PC-3 (cell line): ENCODE measurements at places on chromosomes 2 and 18. TPM values are rescaled to one million over a fixed set of nuclear protein-coding genes. Genes with fewer than 3 reads are reported as not detected.

Gene ZNF521
- total RNA-seq = 0.04 TPM in 1 of 2 replicates, not detected in the other

- no peak for DNase-seq
These were observed 9.7 kb downstream of the CCDC68 start for GRCh38 chr18:54949588-54949987.

DNA sequence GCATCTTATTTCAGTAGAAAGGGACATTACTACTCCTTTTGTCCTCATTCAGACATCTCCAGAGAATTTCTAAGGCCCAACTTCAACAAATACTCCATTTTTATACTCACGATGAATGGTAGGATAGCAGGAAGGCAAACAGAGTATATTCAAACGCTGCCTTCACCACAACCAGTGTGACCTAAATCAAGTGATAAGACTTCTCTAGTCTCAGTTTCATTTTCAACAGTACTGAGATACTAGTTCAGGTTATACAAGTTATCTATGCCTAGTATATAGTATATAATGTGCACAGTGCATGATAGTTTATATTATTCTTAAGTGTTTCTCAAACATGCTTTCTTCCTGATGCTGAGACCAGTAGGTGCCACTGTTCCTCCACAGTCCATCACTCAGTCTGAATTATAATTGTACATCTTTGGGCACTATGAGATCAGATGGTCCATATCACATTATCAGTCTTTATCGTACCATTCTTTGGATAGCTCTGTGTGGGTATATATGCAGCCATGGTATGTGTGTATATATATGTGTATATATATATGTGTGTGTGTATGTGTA lies 66.3 kb upstream of the RPE start:
- DNase-seq = no peak

- DNase-seq = no peak
These were observed 93.3 kb downstream of the ALPK2 start for GRCh38 chr18:58535340-58536201.

- DNase-seq = no peak
These were observed 94.6 kb downstream of the CD8B2 start for GRCh38 chr2:106581755-106582147.

Gene NGEF
- 71.3 and 80.2 TPM in 2 replicates for total RNA-seq

DNA sequence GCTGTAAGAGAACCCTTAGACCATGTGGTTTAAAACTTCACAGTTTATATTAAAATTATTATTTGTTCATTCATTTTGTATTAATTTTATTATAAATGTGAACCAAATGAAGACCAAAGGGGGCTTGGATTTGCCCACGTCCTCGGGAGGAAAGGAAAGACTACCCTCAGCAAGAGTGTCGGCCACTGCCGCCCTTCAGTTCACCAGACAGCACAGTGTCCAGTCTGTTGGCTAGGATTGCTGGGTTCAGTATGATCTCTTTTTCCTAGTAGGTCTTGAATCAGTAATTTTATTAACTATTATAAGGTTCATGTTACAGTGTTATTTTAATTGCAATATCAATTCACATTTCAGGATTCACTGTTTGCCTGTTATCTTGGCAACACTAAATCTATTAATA lies 78.2 kb upstream of the CHRNA1 start:
- no peak for DNase-seq

Gene SH3BP4
- total RNA-seq = 35.2 and 47.3 TPM in 2 replicates

Gene SNRNP27
- total RNA-seq = 44.1 and 56.3 TPM in 2 replicates

- DNase-seq = peak; percentile 34
These were observed 137.7 kb upstream of the TRIB2 start for GRCh38 chr2:12579018-12579417.

DNA sequence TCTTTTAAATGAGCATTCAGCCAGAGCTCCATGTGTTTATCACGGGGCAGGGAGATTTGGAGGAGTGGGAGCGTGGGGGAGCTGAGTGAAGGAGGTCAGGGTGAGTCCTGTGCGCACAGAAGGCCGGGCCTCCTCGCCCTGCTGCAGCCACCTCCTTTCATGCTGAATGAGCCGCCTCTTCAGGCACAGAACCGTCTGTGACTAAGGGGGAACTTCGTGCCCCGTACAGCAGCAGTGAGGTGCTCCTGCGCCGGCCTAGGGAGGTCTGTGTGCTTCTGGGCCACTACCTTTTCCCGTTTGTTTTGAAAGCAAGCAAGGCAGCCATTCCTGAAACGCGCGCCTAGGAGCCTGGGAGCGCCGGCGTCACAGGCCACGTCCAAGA lies 27.1 kb upstream of the ZNF516 start:
- DNase-seq = no peak

- DNase-seq = peak; percentile 81
These were observed 11.3 kb upstream of the DPP4 start for GRCh38 chr2:162085090-162085891.

GRCh38 chr2:42970151-42970550 lies 177.8 kb upstream of the HAAO start:
- no peak for DNase-seq

Gene TLK1
- total RNA-seq = 10.1 and 17.6 TPM in 2 replicates

- no peak for DNase-seq
These were observed 1700.5 kb upstream of the TMEFF2 start for GRCh38 chr2:193895226-193895625.

GRCh38 chr2:240451791-240452461 lies 16.5 kb downstream of the GPC1 start:
- no peak for DNase-seq

GRCh38 chr2:225318440-225318839 lies 81.1 kb upstream of the NYAP2 start:
- no peak for DNase-seq

Gene CELF4
- 0.40 TPM in 1 of 2 replicates, not detected in the other for total RNA-seq

Gene KATNAL2
- 2.0 and 6.6 TPM in 2 replicates for total RNA-seq

DNA sequence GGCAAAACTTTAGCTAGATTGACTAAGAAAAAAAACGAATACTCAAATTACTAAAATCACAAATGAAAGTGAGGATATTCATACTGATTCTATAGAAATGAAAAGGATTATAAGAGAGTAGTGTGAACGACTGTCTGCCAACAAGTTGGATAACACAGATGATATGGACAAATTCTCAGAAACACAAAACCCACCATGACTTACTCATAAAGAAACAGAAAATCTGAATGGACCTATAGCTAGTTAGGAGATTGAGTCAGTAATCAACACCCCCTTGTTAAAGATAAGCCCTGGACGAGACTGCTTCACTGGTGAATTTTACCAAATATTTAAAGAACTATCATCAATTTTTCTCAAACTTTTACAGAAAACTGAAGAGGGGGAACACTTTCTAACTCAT lies 108.8 kb upstream of the TMEM200C start:
- DNase-seq = no peak

Gene GNAL
- total RNA-seq = 0.15 and 0.23 TPM in 2 replicates

Gene KCNE4
- not detected in 2 replicates for total RNA-seq

- no peak for DNase-seq
These were observed 120.5 kb downstream of the FAM124B start for GRCh38 chr2:224281374-224281773.

GRCh38 chr2:199807966-199808365 lies 43.0 kb downstream of the FTCDNL1 start:
- DNase-seq = no peak

DNA sequence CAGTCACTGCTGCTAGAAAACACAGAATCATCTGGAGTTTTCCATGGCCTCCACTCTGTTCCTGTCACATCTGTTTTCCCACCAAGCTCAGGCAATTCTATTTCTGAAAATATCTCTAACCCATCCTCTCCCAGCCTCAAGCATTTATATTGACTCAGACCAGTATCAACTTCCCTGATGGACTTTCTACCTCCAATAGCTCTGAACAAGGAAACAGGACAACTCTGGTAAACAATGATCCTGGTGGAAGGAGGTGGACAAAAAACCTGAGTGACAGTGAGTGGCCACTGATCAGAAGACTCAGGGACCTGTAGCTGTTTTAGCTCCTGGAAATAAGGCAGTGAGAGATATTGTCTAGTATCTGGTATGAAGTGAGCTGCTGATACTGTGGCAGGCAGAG lies 23.4 kb downstream of the BMP10 start:
- DNase-seq = no peak

Gene MBOAT2
- total RNA-seq = 26.8 and 30.7 TPM in 2 replicates

GRCh38 chr2:239159476-239159911 lies 241.3 kb downstream of the HDAC4 start:
- no peak for DNase-seq

Gene PLB1
- total RNA-seq = 0.40 and 1.3 TPM in 2 replicates

Gene UGT1A4
- total RNA-seq = not detected in 2 replicates

- no peak for DNase-seq
These were observed 530.2 kb downstream of the CCDC85A start for GRCh38 chr2:56713978-56714377.

DNA sequence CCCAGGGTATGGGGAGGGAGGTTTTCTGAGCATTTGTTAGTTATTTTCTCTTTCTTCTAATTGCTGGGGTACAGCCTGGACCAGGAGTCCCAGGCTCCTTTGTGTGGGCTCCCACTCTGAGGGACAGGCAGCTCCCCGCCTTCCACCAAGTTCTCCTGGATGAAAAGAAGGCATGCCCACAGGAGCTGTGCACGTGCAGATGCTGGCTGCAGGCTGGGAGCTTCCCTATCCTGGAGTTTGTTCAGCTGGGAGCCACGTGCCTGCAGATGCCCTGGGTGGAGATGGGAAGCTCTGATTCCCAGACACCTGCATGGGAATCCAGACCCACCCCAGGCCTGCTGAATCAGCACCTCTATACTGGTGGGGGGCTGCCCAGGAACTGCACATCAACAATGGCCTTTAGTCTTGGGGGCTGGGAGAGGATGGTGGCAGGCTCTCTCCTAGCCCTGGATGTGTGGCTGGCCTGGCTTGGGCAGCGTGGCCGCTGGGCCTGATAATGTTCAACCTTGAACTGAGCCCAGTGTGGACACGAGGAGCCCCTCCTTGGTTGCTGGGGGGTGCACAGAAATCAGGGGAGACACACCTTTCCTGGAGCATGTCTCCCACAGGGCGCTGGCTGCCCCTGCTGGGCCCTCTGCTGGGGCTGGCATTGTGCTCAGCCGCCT lies 233.6 kb upstream of the HS6ST1 start:
- DNase-seq = no peak

- DNase-seq = no peak
These were observed 464.8 kb upstream of the RGPD4 start for GRCh38 chr2:107361751-107362381.

Gene ABHD1
- 0.36 TPM in 1 of 2 replicates, not detected in the other for total RNA-seq

GRCh38 chr2:207110715-207111114 lies 55.0 kb downstream of the KLF7 start:
- DNase-seq = no peak

- DNase-seq = no peak
These were observed 234.4 kb downstream of the RPIA start for GRCh38 chr2:88925770-88926462.

Gene UPP2
- not detected in 2 replicates for total RNA-seq

DNA sequence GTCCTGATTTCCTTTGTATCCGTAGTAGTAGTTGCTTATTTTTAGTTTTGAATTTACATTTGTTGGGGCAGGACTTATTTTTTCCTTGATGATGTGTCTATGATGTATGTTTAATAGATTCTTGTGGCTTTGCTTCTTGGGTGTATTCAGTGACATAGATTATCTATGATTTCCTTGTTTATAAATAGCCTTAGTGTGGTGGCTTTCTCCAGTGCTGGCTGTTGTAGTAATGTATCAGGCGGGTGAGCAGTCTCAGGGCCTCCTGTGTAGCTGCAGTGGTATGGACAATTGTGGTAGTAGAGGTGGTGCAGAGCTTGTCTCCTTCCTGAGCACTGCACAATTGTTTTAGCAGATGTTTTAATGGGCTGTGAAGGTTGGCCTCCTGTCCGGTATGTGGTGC lies 60.5 kb downstream of the SMCHD1 start:
- no peak for DNase-seq

GRCh38 chr2:29578084-29578598 lies 343.2 kb downstream of the ALK start:
- no peak for DNase-seq

DNA sequence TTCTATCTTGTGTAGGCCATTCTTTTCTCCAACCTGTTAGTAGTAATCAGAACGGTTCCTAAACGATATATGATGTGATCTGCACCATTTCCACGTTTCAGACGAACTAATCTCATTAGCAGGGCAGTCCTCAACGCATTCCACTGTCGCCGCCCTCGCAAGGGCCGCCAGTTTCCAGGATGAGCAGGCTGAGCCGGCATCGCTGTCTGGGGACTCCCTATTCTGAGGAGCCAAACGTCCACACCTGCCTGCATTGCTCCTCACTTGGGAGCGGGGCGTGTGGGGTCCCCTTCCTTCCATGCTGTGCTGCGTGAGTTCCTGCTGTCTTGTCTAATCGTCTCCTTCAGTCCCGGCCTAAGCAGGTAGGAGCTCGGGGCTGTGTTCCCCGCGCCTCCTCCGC lies 76.6 kb downstream of the PSMG2 start:
- DNase-seq = no peak

Gene SLC5A7
- total RNA-seq = 0.06 TPM in 1 of 2 replicates, not detected in the other
